ENCODE measurements at places on chromosomes 1 and 21.

- DNase-seq, result no peak
Observed at GRCh38 chr1:156885314-156885713, 8.2 kb upstream of the PEAR1 start.

- no peak for DNase-seq
Observed at GRCh38 chr1:4674676-4675075, 20.3 kb downstream of the AJAP1 start.

- no peak for DNase-seq
Observed at GRCh38 chr1:28811766-28812668, at the start of gene OPRD1. TSS of gene OPRD1 (plus strand) at chr1:28812170. CDS start at chr1:28812384, 214 bp downstream.

DNA sequence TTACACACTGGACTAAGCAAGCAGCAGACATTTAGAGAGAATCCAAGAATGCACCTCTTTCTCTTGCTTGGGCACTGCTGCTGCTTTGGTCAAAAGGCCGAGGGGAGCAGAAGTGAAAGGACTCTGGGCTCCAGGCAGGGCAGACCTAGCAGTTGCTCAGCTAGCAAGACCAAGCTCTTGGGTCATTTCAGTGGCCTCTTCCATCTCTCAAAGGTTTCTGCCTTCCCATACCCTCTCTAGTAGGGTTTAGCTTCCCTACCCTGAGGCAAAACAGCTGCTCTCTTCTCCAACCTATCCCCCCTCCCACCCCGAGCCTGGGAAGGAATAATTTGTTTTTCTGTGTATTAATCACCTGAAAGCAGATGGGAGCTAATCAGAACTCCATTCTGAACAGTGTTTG is 25.8 kb downstream of the TFAP2E start:
- DNase-seq, result no peak

GRCh38 chr21:37073417-37074196 is 553 bp downstream of the TTC3 start:
- DNase-seq, result peak; percentile 76

- DNase-seq, result no peak
Observed at GRCh38 chr1:114155706-114156105, 2.0 kb upstream of the SYT6 start.

- no peak for DNase-seq
Observed at GRCh38 chr1:56676571-56677035, 31.5 kb downstream of the PRKAA2 start.

DNA sequence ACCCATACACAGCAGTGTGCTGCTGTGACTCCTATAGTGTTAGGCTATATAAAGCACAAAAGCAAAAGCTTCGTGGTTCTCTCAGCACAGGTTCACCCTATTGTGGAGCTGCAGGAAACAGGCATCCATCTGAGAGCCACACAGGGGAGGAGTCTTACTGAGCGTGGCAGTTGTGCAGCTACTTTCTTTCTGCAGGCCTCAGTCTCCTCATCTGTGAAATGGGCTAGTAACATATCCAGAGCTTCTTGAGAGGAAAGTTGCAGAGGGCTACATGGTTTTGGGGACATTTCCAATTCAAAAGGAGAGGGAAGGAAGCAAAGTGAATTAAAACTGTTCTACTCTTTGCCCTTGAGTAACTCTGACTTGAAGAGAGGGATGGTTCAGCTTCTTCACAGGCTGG is 142.0 kb downstream of the FOXD2 start:
- DNase-seq, result no peak

DNA sequence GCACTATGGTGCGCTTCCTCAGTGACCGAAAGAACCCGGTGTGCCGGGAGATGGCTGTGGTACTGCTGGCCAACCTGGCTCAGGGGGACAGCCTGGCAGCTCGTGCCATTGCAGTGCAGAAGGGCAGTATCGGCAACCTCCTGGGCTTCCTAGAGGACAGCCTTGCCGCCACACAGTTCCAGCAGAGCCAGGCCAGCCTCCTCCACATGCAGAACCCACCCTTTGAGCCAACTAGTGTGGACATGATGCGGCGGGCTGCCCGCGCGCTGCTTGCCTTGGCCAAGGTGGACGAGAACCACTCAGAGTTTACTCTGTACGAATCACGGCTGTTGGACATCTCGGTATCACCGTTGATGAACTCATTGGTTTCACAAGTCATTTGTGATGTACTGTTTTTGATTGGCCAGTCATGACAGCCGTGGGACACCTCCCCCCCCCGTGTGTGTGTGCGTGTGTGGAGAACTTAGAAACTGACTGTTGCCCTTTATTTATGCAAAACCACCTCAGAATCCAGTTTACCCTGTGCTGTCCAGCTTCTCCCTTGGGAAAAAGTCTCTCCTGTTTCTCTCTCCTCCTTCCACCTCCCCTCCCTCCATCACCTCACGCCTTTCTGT is 7.3 kb upstream of the PIGV start:
- DNase-seq, result no peak

DNA sequence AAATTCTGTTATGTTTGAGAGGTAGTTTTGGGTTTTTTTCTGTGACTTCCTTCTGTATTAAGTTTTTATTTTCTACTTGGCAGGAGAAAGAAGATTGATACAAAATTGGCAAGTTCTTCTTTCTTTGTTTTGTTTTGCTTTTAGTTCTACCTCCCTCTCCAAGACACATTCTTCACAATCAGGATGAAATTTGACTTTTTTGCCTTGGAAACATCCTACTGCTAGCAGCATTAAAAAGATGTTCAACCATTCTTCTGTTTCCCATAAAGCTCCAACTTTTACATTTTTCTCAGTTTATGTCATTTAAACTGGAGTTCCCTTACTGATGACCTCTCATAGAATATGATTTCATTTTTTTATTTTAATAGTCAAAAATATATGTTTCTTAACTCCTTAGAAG is 234.8 kb downstream of the NCAM2 start:
- no peak for DNase-seq

GRCh38 chr1:94982398-94982797 is 55.5 kb upstream of the CNN3 start:
- DNase-seq, result no peak

DNA sequence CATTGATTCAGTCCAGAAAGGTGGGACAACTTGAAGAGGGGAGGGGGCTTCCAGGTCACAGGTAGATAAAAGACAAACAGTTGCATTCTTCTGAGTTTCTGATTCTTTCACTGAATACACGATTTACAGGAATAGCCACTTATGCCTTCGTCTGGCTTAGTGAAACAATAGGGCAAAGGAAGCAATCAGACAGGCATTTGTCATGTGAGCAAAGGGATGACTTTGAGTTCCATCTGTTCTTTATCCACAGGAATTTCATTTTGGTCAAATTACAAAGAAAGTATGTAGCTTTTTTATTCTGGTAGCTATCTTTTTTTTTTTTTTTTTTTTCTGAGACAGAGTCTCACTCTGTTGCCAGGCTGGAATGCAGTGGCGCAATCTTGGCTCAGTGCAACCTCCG is 202.5 kb downstream of the TTLL7 start:
- no peak for DNase-seq

DNA sequence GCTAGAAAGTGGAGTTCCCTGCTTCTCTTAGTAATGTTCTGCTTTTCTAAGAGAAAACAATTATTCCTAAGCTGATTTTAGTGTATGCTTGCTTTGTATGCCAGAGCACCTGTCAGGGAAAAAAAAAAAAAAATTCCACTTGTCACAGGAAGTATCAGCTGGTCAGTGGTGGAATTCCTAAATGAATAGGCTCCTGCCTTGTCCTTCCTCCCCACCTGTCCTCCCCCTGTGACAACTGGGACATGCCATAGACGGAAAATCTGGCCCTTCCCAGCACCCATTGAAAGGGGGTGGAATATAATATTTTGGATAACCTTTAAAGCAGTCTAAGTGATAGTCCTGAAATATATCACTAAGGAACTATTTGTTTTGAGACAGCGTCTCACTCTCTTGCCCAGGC is 10.8 kb downstream of the FNDC5 start:
- DNase-seq, result no peak

DNA sequence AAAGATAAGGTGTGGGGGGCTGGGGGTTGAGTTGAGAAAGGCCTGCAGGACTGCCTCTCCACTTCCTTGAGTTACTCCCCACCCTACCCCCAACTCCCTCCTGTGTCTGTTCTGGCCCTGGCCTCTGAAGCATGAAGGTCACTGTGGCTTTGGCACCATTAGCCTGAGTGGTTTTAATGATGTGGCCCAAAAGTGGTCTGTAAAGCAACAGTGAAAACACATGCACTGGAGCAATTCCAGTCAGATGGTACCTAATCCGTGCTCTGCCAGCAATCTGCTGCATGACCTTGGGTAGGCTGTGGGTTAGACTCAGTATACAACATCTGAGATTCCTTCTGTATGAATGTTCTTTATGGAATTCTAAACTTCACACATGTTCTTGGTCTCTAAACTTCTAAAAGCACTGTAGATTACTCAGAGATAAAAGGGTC is 86.5 kb upstream of the ATP1A1 start:
- no peak for DNase-seq

DNA sequence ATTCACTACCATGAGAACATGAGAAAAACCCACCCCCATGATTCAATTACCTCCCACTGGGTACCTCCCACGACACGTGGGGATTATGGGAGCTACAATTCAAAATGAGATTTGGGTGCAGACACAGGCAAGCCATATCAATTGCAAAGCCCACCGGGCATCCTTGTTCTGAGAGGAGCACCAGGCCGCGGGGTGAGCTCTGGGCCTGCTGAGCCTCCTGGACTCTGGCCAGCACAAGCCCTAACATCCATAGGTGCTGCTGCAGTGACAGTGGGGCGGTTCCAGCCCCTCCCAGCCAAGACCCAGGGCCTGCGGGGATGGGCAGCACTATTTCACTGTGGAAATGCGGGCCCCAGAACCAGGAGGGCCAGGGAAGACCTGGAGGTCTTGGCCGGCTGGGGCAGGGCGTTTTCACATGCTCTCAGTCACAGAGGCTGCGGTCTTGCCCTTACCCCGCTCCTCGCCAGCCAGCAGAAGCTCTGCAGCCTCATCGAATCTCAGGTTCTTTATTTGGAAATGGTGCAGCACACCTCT is 103.8 kb downstream of the PCBP3 start:
- no peak for DNase-seq

- DNase-seq, result no peak
Observed at GRCh38 chr1:213291526-213291925, 240.5 kb downstream of the RPS6KC1 start.

DNA sequence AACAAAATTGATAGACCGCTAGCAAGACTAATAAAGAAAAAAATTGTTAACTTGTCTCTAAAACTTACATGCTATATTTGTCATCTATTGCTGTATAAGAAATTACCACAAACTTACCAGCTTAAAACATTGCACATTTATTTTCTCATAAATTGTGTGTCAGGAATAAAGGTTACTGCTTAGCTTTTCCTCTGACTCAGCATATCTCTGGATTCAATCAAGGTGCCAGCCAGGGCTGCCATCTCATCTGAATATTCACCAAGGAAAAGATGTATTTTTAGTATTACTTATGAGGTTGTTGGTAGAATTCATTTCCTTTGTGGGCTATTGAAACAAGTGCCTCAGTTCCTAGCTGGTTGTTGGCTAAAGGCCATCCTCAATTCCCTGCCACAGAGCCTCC is 912.6 kb upstream of the NEGR1 start:
- DNase-seq, result no peak

DNA sequence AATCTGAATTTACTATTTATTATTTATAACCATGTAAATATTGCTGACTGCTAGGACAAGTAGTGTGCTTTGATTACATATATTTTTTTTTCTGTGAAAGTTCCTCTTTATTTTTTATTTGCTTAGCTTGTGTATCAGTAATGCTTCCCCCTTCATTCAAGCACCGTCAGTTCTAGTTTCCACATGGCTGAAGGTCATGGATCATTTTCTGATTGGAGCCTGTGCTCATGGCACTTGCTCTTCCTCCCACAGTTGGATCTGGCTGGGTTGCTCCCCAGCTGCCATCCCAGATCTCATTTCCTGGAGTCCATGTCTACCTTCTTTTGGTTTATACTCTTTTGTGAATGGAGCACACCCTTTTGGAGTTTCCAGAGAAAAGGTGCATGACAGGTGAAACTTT is 57.0 kb upstream of the IGSF5 start:
- no peak for DNase-seq

DNA sequence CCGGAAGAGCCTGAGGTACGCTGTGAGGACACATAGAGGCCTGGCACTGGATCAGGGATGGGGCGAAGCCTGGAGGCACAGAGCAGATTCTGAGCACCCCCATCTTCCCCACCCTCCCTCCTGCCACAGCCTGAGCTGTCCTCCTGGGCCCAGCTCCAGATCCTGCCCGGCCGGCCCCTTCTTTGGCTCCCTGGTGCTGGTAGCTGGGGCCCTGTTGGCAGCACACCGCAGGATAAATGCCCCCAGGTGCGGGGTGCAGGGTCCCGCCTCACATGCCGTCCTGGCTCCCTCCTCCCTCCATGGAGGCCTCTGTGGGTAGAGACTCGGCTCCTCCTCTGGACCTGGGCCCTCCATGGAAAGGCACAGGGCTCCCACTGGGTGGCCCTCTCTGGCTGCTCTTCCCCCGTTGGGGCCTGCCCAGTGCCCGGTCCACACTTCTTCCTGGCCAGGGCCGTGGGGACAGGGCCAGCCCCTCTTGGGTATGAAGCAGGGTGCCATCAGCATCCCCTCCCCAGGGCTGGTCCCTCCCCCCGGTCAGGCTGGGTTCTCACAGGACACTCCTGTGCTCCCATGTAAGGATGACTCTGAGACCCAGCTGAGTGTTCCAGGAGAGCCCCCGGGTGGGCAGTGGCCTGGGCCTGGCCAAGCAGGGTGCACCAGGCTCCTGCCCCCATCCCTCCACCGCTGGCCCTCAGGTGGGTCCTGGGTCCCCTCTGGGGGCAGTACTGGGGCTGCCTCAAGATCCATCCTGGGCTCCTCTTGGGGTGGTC is 1.1 kb upstream of the OBSCN start:
- no peak for DNase-seq

- DNase-seq, result no peak
Observed at GRCh38 chr1:67393737-67394136, 36.5 kb downstream of the SERBP1 start.

- DNase-seq, result no peak
Observed at GRCh38 chr21:45574081-45574501, 31.9 kb upstream of the SLC19A1 start.

- no peak for DNase-seq
Observed at GRCh38 chr1:19450811-19451515, 34.4 kb downstream of the CAPZB start.

GRCh38 chr1:99691175-99691574 is 45.3 kb downstream of the PALMD start:
- no peak for DNase-seq

GRCh38 chr1:168845140-168845539 is 116.1 kb upstream of the DPT start:
- DNase-seq, result no peak

GRCh38 chr1:44217809-44218410 is 4.6 kb downstream of the DMAP1 start:
- DNase-seq, result peak; percentile 39
